ENCODE measurements at places on chromosomes 5 and 9.

DNA sequence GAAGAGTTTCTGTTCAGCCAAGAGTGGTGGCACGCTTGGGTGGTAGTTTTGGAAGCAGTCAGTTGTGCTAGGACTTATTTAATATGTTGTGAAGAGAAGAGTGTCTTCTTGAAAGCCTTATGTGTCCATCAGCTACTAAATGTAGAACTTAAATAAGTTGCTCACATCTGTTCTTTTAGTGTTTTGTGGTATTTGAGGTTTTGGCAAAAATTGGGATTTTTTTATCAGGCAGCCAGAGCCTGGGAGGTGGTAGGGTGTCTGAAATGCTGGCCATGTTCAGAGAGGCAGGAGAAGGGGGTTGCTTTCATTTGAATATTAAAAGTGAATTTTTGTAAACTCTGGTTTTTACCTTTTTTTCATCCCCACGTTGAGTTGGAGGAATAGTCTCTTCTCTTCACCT is 24.2 kb upstream of the ZBTB34 start:
- no peak for DNase-seq

DNA sequence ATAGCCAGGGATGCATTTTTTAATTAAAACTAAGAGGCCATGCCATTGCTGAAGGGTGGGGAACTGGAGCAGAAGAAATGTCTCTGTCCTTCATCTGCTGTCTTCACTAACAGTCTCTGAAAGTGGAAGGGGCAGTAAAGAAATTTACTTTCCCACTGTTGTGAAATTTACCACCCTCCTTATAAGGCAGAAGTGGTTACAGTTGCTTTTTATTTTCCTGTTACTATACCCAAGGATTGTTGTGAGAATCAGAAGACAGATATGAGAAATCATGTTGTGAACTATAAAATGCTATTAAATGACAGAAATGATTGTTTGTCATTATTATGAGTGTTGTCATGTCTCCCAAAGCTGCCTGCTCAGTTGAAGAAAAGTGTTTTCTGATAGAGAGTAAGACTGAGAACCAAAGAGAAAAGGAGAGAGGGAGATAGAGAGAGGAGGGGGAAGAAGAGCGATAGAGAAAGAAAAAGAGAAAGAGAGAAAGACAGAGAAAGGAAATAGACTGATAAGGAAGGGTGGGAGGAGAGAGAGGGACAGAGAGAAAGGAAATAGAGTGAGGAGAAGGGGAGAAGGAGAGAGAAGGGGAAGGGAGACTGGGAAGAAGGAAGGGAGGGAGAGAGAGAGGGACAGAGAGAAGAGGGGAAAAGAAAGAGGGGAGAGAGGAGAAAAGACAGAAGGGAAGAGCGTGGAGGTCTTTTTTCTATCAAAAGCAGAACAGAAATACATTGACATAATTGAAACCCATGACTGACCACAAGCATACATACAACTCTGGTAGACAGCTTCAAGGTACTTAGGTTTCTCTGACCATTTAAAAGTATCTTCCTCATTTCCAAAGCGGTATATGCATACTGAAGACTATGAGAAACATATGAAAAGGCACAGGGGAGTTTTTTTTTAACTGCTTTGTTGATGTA is 22.5 kb downstream of the SEC61B start:
- no peak for DNase-seq

GRCh38 chr5:57642066-57642465 is 159.5 kb upstream of the ACTBL2 start:
- DNase-seq, result no peak

- DNase-seq, result no peak
These were observed 298.6 kb upstream of the ANKH start for GRCh38 chr5:15170173-15170572.
